ENCODE measurements at places on chromosomes 7 and 10.

DNA sequence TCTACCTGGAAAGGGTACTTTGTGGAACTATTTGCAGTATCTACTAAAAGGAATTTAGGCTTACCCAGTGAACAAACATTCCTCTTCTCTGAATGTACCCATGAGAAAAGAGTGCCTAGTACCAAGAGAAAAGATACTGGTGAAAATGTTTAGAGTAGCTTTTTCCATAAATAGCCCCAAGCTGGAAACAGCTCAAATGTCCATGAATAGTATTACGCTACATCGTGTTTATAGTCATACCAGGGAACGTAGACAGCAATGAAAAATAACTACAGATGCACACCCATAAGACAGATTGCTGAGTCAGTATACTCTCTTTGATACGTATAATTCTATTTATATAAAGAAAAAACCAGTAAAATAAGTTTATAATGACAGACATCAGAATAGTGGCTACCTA, 285.9 kb downstream of the KLF6 start:
- DNase-seq: no peak

DNA sequence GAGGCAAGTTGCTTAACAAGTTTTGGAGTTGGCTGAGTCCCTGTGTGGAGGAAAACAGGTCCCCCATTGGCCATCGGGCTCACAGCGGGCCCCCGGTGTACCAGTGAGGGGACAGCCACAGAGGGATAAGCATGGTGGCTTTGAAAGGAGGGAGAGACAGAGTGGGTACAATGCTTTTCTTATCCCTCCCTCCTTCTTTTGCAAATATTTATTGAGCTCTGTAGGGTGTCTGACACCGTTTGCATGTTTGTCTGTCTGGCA, 2.8 kb downstream of the HTRA1 start:
- DNase-seq: no peak

- no peak for DNase-seq
Observed at GRCh38 chr7:123682690-123683089, 27.0 kb downstream of the LMOD2 start.

GRCh38 chr10:17430647-17431355, 23.6 kb downstream of the ST8SIA6 start:
- no peak for DNase-seq

GRCh38 chr7:143013473-143013872, 13.5 kb downstream of the OR9A2 start:
- DNase-seq: no peak

GRCh38 chr10:73509695-73510094, 13.9 kb upstream of the PPP3CB start:
- DNase-seq: no peak

DNA sequence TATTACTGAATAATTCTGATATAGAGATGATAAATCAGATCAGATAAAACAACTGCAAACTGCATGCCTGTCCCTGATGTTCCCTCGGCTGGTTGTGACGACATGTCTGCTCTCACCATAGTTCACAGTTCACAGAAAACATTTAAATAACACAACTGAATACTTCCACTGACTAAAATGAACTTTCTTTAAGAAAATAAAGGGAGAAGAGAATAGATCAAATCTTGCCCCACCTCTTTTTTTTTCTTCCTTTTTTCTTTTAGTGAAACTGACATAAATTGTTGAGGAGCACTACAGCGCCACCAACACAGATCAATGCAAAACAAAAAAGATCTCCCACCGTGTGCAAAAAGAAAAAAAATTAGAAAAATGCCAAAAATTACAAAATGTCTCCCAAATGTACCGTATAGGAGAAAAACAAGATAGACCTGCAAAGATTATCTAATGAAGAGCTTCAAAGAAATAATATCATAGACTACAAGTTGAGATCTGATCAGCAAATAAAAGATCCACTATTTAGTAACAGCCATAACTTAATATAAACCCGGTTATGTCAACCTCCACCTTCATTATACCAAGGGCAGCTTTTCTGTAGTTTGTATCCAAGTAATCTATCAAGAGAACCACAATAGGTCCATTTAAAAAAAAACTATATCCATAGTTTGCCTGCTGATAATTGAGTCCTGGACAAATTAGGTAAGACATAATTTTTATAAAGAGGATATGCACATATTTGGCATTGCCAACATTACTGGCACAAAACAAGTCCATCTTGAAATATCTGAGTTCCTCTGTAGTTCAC, 30.7 kb upstream of the EPC1 start:
- DNase-seq: no peak
